ENCODE measurements at places on chromosomes 7 and 10. TPM values are rescaled to one million over a fixed set of nuclear protein-coding genes. Genes with fewer than 3 reads are reported as not detected.

GRCh38 chr7:26916779-26917320 is 52.5 kb upstream of the SKAP2 start:
- H3K27me3 ChIP-seq = no peaks in the 10 kb centered on the region
- H3K36me3 ChIP-seq = no peaks in the 10 kb centered on the region
- H3K27ac ChIP-seq = no peak overlapping the region
- no peak overlapping the region for H3K4me3 ChIP-seq
- no peaks in the 10 kb centered on the region for H3K4me1 ChIP-seq
- no peak for DNase-seq

- H3K4me3 ChIP-seq = no peak overlapping the region
- no peaks in the 10 kb centered on the region for H3K4me1 ChIP-seq
- DNase-seq = no peak
- no peak overlapping the region for H3K27ac ChIP-seq
Observed at GRCh38 chr10:127526161-127526560, 22.9 kb upstream of the NPS start.

GRCh38 chr10:44006771-44007170 is 358.1 kb upstream of the ZNF32 start:
- H3K27ac ChIP-seq = no peak overlapping the region
- no peak for DNase-seq
- H3K4me1 ChIP-seq = no peaks in the 10 kb centered on the region
- no peak overlapping the region for H3K4me3 ChIP-seq

The PNLIP gene
- polyA plus RNA-seq = not detected
